ENCODE measurements at places on chromosomes 1 and 21.

DNA sequence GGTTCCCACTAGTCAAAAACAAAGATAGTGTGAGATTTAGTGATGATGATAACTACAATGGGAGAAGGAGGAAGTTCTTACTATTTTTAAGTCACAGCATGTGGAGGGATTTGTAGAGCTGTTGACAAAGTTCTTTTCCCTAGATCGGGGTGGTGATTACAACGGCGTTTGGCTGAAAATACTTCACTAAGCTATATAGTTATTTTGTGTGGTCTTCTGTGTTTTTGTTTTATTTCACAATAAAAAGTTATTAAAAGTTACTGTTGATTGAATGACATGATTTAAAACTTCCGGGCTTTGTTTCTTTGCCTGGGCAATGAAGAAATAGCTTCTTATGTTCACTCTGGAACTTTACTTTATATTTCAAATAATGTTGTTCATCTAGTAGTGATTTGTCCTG lies 47.3 kb upstream of the SSX2IP start:
- no peak for DNase-seq

GRCh38 chr1:155011004-155011416 lies 8.4 kb downstream of the ZBTB7B start:
- no peak for DNase-seq

- no peak for DNase-seq
Observed at GRCh38 chr21:24023402-24023801, 1583.9 kb downstream of the MRPL39 start.

- DNase-seq, result peak; percentile 63
Observed at GRCh38 chr1:26408604-26409003, 2.0 kb upstream of the LIN28A start.

- DNase-seq, result no peak
Observed at GRCh38 chr1:84840346-84840745, 52.7 kb downstream of the LPAR3 start.

All from activated CD4-positive, alpha-beta T cell treated with anti-CD3 and anti-CD28 coated beads, Interleukin-2, Interleukin-6, amounts not matched to agents 100 ng/mL and 50 ng/mL, durations not matched to agents 16 hours and 8 hours (primary cell).